ENCODE measurements at places on chromosomes 7 and 10.

DNA sequence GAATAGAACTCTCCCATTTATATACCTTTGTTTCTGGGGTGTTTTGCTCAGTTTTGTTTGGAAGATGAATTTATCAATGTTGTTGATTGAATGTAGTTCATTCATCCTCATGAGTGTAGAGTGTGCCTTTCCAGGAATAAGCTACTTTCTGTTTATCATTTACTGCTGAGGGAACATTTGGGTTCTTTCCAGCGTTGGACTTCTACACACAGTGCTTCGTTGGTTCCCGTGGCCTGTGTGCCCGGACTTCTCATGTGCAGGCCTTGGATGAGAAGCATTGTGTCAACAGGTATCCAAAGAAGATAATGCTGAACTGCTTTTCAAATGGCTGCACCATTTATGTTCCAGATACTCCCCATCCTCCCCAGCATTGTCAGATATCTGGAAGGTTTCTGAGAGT, 107.6 kb upstream of the TNS3 start:
- DNase-seq: no peak

GRCh38 chr10:71606257-71607081, 113.1 kb downstream of the C10orf105 start:
- DNase-seq: no peak

- DNase-seq: no peak
Observed at GRCh38 chr10:120328647-120329046, 128.4 kb upstream of the PLPP4 start.

DNA sequence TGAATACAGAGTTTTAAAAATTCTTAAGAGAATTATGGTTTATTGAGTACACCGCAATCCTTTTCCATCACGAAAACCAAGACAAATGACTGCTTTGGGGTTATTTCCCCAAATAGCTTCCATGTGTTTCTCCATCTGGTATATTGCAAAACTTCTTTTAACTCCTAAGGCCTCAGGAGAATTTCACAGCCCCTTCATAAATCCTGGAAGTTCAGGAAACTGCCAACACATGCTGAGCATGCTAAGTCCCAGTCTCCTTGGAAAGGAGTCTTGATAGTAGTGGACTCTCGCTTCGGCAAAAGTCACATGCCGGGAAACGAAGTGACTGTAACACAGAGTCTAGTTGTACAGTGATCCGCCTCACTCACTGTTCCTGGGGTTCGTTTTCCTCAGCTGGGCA, 88.1 kb upstream of the RSU1 start:
- DNase-seq: peak; percentile 71

Measured in suprapubic skin (tissue), 4 donors.